Activated CD8-positive, alpha-beta memory T cell treated with anti-CD3 and anti-CD28 coated beads for 48 hours (primary cell): ENCODE measurements at places on chromosomes 16 and 17.

DNA sequence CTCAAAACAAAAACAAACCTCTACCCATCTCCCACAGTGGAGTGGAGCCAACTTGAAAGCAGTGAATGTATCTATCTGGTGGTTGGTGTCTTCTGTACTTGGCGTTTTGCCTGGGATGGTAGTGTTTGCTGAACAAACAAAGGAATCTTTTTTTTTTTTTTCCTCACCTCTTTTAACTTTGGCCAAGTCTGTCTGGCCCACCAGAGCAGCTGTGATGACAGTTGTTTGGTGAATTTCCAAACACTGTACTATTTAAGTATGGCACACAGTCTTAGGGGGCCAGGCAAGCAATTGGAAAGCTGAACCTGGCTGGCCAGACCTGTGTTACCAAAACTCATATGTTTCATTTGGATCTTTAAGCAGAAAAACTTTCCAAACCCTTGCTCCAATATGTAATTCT is 101.8 kb upstream of the CDH13 start:
- no peak for DNase-seq

- DNase-seq: no peak
Measured at GRCh38 chr17:67628580-67629013, 89.1 kb upstream of the NOL11 start.

DNA sequence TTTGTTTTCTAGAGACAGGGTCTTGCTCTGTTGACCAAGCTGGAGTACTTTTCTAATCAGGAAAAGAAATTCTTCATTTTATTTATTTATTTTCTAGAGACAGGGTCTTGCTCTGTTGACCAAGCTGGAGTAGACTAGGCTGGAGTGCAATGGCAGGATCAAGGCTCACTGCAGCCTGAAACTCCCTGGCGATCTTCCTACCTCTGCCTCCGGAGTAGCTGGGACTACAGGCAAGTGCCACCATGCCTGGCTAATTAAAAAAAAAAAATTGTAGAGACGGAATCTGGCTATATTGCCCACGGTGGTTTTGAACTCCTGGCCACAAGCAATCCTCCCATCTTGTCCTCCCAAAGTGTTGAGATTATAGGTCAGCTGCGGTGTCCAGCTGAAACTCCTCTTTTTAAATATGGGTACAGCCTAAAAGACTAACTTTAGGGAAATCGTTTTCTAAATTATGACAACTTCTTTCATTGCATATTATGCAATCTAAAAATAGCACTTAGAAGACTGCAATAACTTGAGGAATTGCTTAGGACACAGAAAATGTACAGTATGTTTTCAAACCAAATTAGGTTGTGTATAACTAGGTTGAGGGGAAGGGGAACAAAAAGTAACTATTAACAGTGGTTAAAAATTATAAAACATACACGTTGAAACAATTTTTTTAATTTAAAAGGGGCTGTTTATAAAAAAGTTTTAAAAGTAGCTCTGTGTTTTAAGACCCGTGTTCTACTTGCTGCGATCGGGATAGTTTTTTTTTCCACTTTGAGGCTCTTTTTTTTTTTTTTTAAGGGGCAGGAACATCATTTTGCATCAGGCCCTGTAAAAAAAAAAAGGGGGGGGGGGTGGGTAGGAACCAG is 4.7 kb downstream of the PRAC1 start:
- DNase-seq: no peak

- DNase-seq: no peak
Measured at GRCh38 chr16:81073560-81074330, 3.3 kb downstream of the C16orf46 start.

- no peak for DNase-seq
Measured at GRCh38 chr16:54107583-54108202, 178.9 kb downstream of the IRX3 start.

- no peak for DNase-seq
Measured at GRCh38 chr16:47976636-47977210, 179.1 kb downstream of the ABCC12 start.

DNA sequence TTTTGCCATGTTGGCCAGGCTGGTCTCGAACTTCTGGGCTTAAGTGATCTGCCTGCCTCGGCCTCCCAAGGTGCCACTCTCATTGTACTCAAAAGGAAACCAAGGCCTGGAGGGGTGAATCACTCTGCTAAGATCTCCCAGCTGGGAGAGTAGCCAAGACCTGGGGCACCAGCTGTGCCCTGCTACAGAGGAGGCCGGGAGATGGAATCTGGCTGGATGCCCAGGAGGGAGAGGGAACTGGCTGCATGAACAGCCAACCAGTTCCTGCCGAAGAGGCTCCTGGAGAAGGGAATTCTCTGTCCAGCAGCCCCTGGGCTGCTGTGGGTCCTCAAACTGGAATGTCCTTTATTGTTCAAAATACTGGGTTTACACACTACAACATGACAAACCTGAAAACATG is 238.7 kb upstream of the CIBAR2 start:
- no peak for DNase-seq

DNA sequence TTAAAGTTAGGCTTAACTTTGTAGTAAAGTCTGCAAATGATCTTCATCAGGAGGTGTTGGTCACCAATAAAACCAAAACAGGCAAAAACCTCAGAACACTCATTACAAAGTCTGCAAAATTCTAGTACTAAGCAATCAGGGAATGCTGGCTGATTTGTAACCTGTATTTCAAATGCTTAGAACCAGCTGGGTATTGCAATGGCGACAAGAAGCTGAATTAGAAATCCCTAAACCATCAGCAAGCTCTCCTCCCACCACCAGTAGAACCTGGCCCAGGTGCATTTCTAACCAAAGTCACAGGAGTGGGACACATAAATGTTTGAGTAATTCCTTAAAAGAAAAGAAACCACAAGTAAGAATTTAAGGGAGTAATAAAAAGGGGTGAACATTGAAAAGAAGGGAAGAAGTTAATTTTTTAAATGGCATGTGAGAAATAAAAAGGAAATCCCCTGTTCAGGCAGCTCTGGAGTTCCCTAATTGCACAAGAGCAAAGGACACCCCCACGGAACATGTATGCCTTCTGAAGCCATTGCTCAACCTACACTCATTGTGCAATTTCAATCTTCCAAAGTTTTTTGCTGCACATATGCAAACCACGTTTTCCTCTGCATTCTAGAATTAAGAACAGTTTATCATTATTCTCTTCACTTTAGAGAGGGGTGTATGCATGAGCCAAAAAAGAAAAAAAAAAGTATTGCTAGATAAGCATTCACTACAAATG is 102.9 kb downstream of the HIC1 start:
- no peak for DNase-seq

GRCh38 chr16:63461248-63461841 is 1425.1 kb upstream of the CDH8 start:
- no peak for DNase-seq

DNA sequence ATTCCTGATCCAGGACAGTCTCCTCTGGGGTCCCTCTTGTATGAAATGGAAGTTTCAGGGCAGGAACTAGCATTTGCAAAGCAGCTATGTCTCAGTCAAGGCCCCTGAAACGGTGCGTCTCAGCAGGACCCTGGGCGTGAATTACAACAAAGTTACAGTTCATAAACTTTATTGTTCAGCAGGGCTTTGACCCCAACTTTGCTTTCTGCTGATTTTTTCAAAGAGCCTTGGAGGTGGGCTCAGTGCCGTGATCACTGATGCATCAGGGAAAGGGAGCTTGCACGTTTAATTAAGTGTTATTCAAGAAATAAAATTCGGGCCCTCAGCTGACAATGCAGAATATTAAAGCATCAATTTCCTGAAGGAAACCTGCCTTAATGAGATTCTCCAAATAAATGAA is 260.1 kb upstream of the C16orf82 start:
- DNase-seq: no peak

- DNase-seq: no peak
Measured at GRCh38 chr17:41824086-41824485, 11.3 kb downstream of the FKBP10 start.

- peak; percentile 95 for DNase-seq
Measured at GRCh38 chr17:78840780-78841611, at the start of gene USP36. TSS of gene USP36 (minus strand) at chr17:78840814. CDS start at chr17:78836363, 4,451 bp downstream.

GRCh38 chr16:88202207-88202745 is 180.5 kb upstream of the ZNF469 start:
- DNase-seq: no peak

GRCh38 chr17:74569020-74570003 is 2.0 kb upstream of the CD300H start:
- no peak for DNase-seq

GRCh38 chr16:13587181-13587580 is 332.8 kb upstream of the ERCC4 start:
- no peak for DNase-seq

- no peak for DNase-seq
Measured at GRCh38 chr17:81511804-81512561, 616 bp downstream of the ACTG1 start.

- no peak for DNase-seq
Measured at GRCh38 chr17:8954339-8954738, 11.2 kb downstream of the PIK3R5 start.

GRCh38 chr17:42165751-42166150 is 11.0 kb upstream of the RAB5C start:
- DNase-seq: no peak

- no peak for DNase-seq
Measured at GRCh38 chr17:71740866-71741265, 380.0 kb upstream of the SOX9 start.

DNA sequence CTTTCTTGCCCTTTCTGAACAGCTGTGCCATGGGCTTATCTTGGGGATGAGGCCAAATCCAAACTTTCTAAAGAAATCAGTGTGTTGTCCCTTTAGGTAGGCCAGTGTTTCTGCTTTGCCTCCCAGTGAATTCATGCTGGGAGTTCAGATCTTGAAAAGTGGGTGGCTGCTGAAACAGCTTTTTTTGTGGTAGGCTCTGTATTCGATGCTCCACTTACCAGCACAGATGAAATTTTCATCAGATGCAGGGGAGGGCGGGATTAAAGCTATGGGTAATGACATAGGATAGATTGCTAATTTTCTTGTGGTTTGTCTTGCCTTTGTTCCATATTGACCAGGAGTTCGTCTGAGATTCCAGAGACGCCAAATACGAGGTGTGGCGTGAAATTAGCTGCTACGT is 2.8 kb downstream of the SOCS7 start:
- DNase-seq: no peak

GRCh38 chr16:48210747-48211146 is 33.4 kb upstream of the LONP2 start:
- DNase-seq: no peak

DNA sequence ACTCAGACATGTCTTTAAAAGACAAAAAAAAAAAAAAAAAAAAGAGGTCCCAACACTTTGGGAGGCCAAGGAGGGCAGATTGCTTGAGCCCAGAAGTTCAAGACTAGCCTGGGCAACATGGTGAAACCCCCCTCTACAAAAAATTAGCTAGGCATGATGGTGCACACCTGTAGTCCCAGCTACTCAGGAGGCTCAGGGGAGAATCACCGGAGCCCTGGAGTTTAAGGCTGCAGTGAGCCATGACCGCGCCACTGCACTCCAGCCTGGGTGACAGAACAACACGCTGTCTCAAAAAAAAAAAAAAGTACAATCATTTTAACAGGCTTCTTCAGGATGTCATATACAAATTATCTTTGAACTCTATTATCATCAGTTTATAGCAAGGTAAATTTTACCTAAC is 22.0 kb downstream of the C16orf87 start:
- DNase-seq: no peak

DNA sequence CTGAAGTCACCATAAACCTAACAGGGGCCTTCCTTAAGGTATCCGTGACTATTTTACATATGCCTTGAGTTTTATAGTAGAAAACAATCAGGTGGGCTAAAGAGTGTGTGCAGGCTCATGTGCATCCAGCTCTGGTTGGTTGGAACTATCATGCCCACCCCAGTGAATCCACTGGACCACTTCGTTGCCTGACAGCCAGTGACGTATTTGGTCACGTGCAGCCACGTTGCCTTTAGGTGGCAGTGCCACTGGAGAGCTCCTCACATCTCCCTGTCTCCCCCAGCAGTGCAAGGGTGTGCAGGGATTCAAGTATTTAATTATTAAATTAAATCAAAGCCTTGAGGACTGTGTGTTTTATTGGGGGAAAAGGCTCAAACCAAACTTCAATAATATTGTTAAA is 42.1 kb upstream of the DNAH17 start:
- DNase-seq: no peak

GRCh38 chr16:71917900-71918299 is 22.6 kb downstream of the IST1 start:
- DNase-seq: no peak

DNA sequence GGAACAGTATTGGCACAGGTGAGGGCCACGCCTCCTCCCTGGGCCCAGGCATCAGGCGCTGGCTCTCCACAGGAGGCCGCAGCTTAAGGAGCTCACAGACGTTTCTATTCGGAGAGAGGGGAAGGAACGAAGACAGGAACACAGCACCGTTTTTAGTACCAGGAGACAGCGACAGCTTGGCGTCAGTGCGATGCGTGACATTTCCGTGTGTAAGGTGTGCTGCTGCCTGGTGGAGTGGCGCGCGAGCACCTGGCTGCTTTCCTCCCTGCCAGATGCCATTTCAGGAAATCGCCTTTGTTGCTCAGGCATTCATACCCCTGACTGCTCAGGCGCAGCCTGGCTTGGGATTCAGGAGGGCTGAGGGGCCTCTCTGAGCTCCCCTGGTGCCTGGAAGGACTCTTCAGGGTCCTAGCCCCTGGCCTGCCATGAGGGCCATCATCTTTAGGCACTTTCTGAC is 367.5 kb downstream of the CPPED1 start:
- DNase-seq: no peak
